ENCODE measurements at places on chromosomes 7 and 10.
A peak's percentile ranks its signal among the peaks of the same experiment; 100 is the strongest.

GRCh38 chr10:49389361-49389933, 6.4 kb downstream of the DRGX start:
- no peak for DNase-seq

DNA sequence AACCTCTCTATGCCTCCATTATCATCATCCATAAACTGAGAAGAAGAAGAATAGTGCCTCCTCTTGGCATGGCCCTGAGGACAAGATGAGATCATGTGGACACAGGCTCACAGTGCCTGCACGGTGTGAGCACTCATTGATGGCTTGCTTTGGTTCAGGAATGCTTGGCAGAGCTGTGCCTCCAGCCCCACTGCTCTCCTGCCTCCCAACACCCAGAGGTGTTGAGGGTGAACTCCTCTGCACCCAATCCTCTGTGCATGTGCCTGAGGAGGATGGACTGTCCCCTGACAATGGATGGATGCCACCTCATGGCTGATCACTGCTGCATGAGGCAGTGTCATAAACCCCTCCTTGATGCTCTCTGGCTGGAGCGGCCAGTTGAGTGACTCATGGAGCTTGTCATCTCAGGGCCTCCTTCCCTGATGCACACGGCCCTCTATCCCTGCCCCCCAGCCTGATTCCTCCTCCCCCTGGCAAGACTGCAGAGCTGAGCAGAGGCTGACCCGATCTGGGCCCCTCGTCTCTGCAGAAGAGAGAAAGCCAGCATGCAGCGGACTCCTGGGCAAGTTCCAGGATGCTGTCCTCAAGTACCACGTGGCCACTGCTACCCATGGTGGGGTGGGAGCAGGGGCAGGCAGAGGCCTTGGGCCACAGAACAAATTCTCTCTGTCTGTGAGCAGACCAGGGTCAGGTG, 136.3 kb downstream of the KCNMA1 start:
- DNase-seq, result no peak

DNA sequence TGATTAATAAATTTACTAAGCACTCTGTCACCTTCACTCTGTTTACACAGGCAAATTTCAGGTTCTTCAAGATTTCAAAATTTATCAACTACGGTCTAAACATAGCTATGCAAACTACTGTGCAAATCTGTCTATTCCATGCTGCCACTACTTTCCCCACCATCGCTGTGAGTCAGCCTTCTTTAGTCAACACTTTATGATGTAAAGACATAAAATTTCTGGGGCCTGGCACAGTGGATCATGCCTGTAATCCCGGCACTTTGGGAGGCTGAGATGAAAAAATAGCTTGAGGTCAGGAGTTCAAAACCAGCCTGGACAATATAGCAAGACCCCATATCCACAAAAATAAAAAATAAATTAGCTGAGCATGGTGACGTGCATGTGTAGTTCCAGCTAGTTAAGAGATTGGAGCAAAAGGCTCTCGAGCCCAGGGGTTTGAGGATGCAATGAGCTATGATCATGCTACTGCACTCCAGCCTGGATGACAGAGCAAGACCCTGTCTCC, 42.6 kb downstream of the CNOT4 start:
- DNase-seq, result no peak

DNA sequence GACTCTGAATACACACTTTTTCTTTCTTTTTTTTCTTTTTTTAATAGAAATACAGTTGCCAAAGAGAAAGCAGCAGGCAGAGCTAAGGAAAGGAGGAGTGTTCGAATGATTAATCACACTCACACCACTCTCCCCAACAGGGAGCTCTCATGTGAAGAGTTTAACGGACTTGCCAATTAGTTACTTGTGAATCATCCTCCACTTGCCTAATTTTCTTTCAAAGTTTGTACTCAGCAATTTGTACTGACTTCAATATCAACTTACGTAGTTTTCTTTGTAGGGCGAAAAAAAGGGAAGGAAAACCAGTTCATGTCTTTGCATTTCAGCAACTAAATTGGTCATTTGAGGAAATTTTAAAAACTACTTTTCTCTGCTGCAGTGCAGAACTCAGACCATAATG, 109.2 kb downstream of the PIP4K2A start:
- DNase-seq, result no peak

DNA sequence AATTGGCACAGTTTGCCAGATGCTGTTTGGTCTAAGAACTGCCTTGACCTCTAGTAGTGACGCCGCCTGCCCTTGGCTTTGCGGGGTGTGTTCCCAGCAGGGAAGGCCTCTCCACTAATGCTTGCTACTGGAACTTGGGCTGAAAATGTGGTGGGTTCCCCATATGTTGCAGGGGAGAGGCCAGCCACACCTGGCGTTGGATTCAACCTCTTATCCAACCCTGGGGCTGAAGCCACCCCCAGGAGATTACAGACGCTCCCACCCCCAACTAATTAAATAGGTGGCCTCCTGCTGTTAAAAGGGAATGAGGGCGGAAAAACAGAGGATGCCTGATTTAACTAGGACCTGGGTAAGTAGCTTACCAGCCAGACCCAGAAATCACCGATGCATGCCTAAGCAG, 19.2 kb upstream of the ATOH7 start:
- no peak for DNase-seq

GRCh38 chr10:124741922-124742412, 2.2 kb downstream of the FAM53B start:
- no peak for DNase-seq

DNA sequence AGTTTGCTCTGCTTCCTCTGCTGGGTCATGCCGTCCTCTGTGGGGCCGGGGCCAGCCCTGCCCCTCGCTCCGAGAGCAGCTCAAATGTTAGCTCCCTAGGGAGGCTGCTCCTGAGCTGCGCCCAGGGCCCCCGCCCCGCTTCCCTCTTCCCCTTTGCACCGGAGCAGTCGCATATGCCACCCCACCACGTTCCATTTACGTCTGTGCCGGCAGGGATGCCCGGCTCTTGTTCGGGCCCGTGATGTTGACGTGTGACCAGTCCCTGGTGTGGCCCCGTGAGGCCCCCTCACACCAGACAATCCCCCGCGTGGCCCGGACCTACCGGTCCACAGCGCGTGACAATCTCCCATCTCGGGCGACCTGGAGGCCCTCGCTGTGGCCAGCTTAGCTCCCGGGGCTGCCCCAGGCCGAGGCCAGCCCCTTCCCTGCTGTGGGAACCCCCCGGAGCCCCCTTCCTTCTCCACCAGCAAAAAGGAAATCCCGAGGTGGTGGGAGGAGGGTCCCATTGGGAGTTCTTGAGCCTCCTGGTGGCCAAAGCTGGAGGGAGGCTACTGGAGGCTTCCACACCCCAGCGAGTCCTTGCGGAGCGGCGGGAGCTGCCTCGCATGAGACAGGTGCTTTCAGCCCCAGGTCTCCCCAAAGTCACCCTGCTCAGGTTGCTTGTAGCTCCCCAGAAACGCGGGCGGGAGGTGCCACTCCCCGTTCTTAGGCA, 15.2 kb downstream of the FAM20C start:
- no peak for DNase-seq

- no peak for DNase-seq
Observed at GRCh38 chr7:7765422-7765821, 47.0 kb upstream of the RPA3 start.

- peak; percentile 10 for DNase-seq
Observed at GRCh38 chr10:86693721-86694369, 25.5 kb downstream of the LDB3 start.

GRCh38 chr10:131513445-131513844, 201.9 kb upstream of the TCERG1L start:
- no peak for DNase-seq

DNA sequence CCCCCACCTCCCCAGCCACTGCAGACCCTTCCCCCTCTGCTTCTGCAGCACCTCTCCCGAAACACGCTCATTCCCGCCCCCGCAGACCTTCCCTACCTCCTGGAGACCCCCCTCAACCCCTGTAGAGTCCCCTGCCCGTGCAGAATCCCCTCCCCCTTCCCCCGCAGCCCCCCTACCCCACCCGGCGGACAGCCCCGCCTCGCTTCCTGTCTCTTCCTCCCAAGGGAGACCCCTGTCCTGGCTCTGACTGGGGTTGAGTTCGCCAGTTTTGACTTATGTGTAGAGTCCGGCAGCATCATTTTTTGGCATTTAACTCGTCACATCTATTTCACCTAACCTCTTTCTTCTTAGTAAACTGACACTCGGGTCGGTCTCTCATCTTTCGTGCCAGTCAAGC, 54.0 kb downstream of the ALOX5 start:
- DNase-seq, result no peak
